ENCODE measurements at places on chromosomes 6 and 20. TPM values are rescaled to one million over a fixed set of nuclear protein-coding genes. Genes with fewer than 3 reads are reported as not detected.

- DNase-seq: no peak
Measured at GRCh38 chr20:54665812-54666211, 190.4 kb downstream of the DOK5 start.

C6orf132 gene
- 0.13 TPM for polyA plus RNA-seq

SNAP91 gene
- polyA plus RNA-seq: not detected

DNA sequence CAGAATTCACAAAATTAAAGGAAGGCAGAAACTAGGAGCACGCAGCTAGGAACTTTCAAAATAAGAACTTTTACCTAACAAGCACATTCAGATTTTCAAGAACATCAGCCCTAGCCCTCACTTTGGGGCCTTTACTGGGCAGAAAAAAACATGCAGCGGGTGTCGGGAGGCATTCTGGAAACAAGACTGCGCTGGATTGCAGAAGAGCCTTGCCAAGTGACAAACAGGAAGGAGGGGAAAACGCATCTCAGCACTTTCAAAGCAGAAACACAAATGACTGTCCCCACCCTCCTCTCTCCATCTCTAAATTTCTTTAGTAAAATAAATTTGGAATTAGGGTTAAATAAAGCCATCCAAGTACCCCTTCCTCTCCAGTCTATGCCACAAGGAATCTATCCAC lies 74.6 kb upstream of the RREB1 start:
- DNase-seq: no peak

HMGN3 gene
- 42.3 TPM for polyA plus RNA-seq

DNA sequence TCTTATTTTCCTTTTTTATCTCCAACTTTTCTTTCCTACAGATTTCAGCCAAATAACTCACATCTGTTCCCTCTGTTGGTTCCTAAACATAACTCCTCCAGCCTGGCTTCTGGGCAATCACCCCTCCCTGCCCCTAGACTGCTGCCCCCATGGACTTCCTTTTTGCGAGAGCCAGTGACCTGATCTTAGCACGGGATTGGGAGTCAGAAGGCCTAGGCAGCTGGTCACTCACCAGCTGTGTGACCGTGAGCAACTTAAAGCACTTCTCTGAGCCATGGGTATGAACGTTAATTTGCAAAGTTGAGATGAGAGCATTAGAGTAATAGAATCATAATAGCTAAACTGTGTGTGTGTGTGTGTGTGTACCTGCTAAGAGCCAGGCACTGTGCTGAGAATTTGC lies 4.5 kb upstream of the MMP9 start:
- DNase-seq: peak; percentile 17

- no peak for DNase-seq
Measured at GRCh38 chr6:47061309-47062300, 19.5 kb upstream of the ADGRF1 start.

DNA sequence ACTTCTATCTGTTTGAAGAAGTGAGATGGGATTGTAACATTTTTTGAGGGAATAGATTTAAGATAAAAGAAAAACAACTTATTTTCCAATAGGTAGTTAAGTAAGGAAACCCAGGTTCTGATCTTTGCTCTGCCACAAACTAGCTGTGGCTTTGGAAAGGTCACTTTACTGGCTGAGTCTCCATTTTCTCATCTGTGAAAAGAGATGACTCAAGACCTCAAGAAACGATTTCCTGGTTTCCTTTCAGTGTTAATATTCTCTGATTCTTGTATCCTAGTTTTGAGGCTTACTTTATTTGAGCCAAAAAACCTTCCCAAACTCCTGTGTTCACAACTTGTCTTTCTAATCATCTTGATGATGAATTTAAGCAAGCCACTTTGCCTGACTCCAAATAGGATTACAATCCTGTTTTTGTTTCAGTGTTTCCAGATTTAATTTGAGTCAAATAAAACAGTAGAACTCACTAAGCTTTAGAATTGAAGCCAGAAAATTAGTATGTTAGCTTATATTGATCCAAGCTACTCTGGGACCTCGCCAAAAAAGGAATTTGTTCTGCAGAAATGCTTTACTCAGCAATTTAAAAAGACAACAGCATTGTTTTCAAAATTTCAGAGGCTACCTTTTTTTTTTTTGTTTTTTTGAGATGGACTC lies 51.1 kb downstream of the ENPP1 start:
- no peak for DNase-seq

DNA sequence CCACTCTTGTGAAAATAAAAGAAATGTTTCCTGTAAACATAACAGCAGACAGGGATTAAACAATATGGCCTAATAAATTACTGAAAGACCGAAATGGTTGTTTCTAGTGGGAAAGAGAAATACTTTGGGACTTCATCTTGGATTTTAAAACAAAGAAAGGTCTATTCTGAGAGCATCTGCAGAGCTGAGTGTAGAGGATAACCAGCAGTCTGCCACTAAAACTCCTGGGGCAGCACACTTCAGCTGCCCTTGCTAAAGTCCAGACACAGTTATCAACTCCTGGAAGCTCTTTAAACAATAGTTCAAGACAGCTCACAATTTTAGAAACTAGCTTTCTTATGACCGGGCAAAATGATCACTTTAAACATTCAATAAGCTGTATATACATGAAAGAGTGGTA lies 38.6 kb downstream of the AKIRIN2 start:
- DNase-seq: no peak

GRCh38 chr20:52731093-52731492 lies 241.1 kb upstream of the TSHZ2 start:
- DNase-seq: no peak

DNA sequence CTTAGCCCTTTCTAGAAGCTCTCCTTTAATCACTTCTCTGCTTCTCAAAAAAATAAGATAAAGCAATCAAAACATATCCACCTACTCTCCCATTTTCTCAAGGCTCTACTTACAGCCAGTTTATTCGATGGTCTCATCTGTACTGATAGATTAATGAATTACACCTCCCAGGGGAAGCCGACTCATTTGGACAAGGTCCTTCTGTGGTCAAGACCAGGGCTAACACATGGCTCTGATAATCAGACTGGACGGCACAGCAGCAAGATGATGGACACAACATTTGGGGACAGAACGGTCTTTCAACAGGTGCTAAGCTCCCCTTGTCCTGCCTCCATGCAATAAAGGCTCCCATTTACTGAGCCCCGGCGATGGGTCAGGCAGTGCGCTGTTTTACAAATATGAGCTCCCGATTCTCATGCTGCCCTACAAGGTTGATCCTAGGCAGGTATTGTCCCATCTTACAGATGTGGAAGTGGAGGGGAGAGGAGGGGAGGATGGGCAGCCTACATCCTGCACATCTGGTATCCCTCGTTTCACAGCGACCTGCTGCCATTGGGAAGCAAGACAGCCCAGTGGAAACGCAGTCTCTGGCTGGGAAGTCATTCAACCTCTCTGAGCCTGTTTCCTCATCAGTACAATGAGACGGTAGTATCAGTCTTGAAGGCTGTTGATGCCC lies 15.7 kb downstream of the CPNE5 start:
- no peak for DNase-seq

DNA sequence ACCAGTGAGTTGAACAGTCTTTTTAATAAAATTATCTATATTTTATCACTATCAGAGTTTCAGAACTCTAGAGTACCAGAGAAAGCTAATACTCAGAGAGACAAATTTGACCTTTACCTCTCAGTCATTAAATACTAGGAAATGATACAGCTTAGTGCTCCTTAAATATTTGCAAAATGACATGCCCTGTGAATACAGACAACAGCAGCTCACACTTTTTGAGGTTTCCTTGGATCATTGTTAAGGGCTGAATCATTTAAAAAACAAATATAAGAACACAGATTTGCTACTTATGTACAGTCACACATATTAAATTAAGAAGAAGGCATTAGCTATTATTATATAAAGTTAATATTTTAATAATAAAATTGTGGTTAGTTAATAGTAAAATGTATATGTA lies 1158.7 kb upstream of the EYS start:
- no peak for DNase-seq

POU3F2 gene
- 0.01 TPM for polyA plus RNA-seq

KCNK17 gene
- polyA plus RNA-seq: not detected

SPTLC3 gene
- polyA plus RNA-seq: 0.30 TPM

- no peak for DNase-seq
Measured at GRCh38 chr20:54897787-54898186, 422.4 kb downstream of the DOK5 start.

FAM184A gene
- polyA plus RNA-seq: 0.39 TPM

DNA sequence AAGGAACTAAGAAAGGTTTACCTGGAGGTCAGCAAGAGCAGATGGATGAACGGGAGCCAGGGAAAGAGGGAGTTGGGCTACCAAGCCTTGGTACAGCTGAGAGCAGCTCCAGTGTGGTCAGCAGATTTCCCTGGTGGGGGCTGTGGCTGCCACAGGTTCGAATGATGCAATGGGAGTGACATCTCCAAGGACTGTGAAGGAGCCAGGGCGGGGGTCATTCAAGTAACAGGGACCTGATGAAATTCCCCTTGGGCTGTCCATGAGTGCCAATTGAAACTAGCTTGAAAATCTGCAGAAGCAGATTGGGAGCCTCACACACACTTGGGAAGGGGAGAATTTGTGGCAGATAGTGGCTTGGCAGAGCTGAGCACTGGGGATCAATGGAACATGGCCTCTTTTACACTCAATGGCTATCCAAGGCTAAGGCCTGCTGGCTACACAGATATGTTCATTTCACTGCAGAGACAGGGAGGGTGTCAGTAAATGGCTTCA lies 247.0 kb upstream of the ECI2 start:
- no peak for DNase-seq

- no peak for DNase-seq
Measured at GRCh38 chr6:124997196-124997875, 35.1 kb downstream of the RNF217 start.

TMEM74B gene
- polyA plus RNA-seq: 1.1 TPM

All from psoas muscle (tissue), 8 donors.